Progenitor cell of endocrine pancreas (in vitro differentiated cells): ENCODE measurements at places on chromosomes 2 and 18. TPM values are rescaled to one million over a fixed set of nuclear protein-coding genes. Genes with fewer than 3 reads are reported as not detected.

EPHA4 gene
- 40.3 and 41.4 TPM in 2 replicates for total RNA-seq

TBR1 gene
- total RNA-seq: not detected in 2 replicates

GRCh38 chr2:188050726-188051125 is 240.9 kb upstream of the GULP1 start:
- no peak for DNase-seq

DNA sequence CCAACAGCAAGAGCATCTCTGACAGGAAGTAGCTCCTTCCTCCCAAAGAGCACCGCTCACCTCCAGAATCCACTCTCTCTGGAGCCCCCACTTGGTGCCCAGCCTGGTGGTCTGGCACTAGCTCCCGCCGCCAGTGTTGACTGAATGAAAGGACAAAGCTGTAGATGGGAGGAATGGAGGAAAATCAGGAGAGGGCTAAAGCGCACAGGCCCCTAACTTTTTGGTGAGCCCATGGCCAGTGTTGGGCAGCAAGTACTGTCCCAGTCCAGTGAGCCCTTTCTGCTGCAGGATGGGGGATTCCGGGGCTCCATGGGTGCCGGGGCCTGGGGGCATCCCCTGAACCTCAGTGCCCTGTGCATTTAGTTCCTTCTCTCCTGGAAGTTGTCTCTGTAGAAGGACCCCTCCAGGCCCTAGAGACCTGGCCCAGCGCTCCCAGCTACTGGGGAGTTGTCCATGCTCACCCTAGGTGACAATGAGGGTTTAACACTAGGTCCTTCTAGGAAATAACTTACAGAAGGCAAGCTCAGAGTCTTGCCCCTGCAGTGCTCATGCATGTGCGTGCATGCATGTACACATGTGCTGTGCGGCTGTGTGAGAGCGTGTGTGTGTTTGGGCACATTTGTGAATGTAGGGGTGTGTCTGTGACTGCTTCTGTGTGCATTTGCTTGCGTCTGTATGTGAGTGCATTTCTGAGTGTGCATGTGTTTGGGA is 33.6 kb downstream of the GLI2 start:
- no peak for DNase-seq

RAD51AP2 gene
- total RNA-seq: 0.07 and 0.13 TPM in 2 replicates

- DNase-seq: no peak
These were observed 159.5 kb downstream of the COL4A4 start for GRCh38 chr2:227004482-227004881.

DNA sequence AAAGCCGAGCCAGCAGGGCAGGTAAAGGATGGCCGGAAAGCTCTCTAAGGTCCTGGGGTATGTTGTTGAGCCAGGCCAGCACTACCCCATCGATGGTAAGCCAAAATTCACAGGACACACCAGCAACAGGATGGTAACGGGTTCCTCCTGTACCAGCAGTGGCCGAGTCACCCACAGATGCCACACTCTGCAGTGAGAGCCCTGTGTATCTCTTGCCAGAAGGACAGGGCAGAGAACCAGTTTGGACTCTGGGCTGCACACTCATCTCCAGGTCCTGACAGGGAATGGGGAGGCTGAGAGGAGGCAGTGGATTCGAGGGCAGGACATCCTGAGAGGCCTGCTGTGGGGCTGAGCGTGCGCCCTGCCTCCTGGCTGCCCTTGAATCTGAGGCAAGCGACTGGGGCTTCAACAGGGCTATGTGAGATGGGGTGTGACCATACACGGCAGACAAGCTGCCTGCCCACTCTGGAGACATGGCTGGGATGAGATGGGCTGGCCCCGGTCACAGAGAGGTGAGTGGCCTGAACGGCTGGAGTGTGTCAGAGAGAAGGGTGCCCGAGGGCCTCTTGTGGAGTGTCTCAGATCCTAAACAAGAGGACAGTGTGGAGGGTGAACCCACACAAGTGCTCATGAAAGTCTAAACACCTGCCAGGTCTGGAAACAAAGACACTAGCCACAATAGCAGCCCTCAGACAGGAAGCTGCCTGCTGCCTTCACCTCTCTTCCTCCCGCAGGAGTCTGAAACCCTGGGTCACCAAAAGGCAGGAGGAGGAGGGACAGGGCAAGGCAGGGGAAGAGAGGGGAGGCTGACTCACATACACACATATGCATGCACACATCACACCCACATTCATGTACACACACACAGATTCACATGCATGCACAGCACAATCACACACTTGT is 182.3 kb downstream of the LOXHD1 start:
- no peak for DNase-seq

DNA sequence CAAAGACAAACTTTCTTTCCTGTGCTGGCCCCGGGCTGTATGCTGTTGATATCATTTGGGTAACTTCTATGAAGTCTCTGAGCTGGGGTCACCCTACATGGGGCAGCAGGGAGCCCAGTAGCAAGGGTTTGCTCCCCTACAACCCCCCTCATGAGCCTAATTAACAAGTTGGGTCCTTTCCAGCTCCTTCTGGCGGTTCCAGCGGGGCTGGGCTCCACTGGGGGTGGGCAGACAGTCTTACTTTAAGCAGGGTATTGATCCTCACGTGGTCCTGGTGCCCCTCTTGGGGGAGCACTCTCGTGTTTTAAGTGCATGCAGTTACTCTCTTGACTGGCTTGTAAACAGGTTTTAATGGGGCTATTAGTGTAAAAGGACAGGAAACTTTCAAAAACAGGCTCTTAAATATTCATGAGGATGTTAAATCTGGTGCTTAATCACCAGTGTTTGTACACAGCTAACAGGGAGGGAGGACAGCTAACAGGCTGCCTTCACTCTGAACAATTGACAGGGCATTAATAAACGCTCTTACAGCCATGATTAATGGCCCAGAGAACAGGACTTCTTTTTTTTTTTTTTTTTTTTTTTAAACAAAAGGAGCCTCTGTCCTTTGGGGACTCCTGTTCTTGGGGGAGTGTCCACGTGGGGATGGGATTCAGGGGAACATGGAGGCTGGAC is 36.6 kb upstream of the SKOR2 start:
- no peak for DNase-seq

GRCh38 chr2:157476953-157477709 is 33.2 kb upstream of the CYTIP start:
- no peak for DNase-seq

DNA sequence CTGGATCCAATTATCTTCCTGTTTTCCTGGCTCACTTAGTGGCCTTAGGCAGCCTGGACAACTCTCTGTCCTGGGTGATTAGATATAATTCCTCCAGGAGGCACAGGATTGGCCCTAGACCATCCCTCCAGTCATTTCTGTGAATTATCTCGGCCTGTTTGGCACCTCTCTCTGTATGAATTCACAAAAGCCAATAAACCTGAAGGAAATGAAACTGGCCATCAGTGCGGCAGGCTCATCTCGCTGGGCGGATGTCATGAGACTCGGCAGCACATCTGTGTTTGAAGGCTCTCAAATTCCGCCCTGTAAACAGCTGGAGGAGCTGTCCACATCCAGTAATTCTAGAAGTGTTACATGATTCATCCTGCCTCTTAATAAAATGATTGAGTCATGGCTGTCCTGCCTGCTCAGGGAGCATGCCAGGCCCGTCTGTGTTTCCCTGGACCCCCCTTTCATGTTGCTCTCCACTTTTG is 38.6 kb downstream of the ACOXL start:
- DNase-seq: no peak

GRCh38 chr2:66890166-66890742 is 455.3 kb downstream of the MEIS1 start:
- DNase-seq: no peak

GRCh38 chr2:233934524-233934923 is 17.4 kb downstream of the TRPM8 start:
- no peak for DNase-seq

SIX3 gene
- total RNA-seq: not detected in 2 replicates

DNA sequence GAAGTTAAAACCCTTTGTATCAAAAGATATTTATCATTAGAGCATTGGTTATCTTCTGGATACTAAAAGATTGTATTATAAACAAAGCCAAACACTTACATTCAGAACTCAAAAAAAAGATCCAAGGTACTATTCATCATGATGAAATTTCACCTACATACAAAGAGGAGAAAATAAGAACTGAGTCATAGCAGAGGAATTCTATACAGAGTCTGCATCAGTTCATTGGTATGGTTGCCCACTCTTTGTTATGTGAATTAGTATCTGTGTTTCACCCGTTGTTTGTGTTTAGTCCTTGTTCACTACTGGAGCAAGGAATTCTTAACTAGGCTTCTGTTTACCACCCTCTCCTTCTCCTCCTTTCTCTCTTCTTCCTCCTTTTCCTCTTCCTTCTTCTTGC is 157.9 kb downstream of the LNPK start:
- no peak for DNase-seq

BBS5 gene
- 8.2 and 8.3 TPM in 2 replicates for total RNA-seq

DNA sequence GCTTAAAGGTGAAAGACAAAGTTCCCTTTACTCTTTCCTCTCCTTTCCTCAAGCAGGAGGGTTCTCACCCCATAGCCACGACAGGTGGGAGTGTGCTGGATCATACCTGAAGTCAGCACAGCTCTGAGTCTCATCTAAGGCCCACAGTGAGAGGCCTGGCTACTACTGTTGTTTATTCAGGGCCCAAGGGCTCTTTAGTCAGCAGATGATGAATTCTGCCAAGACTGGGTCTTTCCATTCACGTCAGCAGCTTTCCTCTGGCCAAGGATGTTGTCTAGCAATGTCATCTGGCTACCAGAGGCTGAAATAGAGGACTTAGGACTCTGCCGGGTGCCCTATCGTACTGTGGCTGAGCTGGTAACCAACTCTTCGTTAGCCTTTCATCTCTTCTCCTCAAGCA is 308.4 kb upstream of the THUMPD2 start:
- DNase-seq: no peak

DNA sequence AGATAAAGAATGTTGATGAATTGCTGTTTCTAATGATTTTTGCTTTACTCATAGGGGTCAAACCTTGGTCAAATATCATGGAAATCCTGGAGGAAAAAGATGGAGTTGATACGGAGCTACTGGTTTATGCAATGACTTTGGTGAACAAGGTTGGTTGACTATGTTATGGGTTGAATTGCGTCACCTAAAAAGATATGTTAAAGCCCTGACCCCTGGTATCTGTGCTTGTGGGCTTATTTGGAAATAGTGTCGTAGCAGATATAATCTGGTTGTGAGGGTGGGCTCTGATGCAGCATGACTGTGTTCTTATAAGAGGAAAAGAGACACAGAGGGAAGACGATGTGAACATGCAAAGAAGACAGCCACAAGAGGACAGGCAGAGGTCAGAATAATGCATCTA is 226.2 kb downstream of the TPGS2 start:
- no peak for DNase-seq

- no peak for DNase-seq
These were observed 10.6 kb downstream of the COL5A2 start for GRCh38 chr2:189168856-189169499.

- DNase-seq: no peak
These were observed 153.6 kb upstream of the KLF7 start for GRCh38 chr2:207319316-207319715.

GRCh38 chr2:181876614-181877063 is 14.9 kb upstream of the ITPRID2 start:
- DNase-seq: no peak

- DNase-seq: no peak
These were observed 27.1 kb upstream of the TGIF1 start for GRCh38 chr18:3422905-3423304.

DNA sequence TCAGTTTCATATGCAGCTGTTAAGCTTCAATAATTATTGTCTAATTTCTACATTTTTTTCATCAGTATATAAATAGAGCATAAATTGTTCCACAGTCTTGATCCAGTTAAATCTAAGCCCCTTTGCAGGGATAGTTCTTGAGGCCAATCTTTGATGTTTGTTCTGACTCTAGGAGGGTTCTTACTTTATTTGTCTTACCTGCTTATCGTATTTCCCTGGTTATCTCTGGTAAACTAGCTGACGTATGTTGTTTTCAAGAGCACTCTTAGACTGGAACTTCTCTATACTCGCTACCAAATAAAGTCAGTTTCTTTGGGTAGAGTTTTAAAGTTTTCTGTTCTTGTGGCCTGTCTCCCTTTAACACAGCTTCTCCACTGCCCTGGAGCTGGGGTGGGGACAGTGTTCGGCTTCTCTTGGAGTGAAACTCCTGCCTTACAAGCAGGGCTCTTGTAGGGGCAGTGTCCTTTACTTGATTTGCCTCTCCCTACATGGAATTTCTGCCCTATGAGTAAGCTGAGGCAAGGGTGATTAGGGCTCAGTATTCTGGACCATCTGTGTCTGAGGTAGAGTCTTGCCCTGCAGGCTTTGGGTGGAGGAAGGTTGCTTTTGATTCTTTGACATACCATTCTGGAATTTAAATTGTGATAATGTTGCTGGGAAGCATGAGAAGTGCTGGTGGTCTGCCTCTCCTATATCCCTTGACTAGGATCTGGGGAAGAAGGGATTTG is 90.3 kb downstream of the PTPN4 start:
- DNase-seq: no peak
